Activated CD8-positive, alpha-beta memory T cell treated with anti-CD3 and anti-CD28 coated beads for 1 hour (primary cell): ENCODE measurements at places on chromosomes 3 and 15.

DNA sequence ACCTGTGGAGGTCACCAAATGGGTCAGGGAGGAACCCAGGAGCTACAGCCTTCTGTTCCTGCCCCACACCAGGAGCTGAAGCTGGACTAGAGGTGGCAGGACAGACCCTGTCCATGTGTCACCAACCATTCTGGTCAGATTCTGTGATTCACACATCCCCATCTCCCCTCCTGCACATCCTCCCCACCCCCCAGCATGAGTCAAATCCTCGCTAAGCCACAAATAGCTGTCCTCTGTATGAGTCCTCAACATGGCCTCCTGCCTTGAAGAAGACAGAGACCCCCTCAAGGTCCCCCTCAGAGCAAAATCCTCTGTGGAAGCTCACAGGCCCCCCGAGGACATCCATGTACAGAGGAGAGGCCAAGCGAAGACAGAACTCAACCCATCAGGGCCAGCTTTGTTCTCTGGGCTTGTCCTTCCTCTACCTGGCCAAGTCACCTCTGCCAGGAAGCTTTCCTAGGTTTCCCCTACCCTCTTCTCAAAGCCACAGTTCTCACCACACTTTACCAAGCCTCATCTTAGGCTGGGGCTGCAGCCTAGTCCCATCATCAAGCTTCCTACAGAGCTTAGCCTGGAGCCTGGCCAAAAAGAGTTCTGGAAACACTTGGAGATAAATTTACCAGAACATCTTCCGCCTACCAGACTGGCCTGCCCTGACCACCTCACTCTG lies 17.1 kb downstream of the CACNA2D2 start:
- DNase-seq = no peak

DNA sequence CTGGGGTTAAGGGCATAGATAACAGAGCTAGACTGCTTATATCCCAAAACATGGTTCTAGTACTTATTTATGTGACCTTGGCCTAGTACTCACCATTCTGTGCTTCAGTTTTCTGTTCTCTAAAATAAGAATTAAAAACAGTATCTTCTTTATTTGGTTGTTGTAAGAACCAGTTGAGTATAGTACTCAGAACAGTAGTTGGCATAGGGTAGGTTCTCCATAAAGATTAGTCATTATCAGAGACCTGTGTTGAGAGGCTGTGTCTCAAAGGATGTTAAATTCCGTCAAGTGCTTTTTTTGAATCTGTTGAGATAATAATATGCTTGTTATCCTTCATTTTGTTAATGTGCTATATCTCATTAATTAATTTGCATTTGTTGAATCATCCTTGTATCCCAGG lies 47.4 kb upstream of the OSTN start:
- DNase-seq = no peak

DNA sequence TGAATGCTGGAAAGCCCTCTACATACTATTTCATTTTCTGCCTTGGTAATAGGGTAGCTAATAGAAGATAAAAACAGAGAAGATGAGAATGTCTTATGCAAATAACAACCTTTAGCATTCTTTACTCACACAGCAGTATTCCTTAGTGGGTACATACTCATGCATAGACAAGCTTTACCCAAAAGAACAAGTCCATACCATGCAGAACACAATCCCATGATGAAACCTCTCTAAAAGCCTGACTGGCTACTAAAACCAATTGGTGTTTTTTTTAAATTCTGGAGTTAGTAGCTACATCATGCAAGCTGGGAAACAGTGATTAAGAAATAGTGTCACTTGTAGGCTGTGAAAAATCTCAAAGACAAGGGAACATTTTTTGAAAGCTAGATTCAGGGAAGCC lies 104.8 kb downstream of the DHX30 start:
- no peak for DNase-seq

- DNase-seq = no peak
Measured at GRCh38 chr15:92617549-92618520, 37.7 kb downstream of the FAM174B start.

GRCh38 chr15:32659340-32660155 lies 18.0 kb downstream of the SCG5 start:
- DNase-seq = no peak

DNA sequence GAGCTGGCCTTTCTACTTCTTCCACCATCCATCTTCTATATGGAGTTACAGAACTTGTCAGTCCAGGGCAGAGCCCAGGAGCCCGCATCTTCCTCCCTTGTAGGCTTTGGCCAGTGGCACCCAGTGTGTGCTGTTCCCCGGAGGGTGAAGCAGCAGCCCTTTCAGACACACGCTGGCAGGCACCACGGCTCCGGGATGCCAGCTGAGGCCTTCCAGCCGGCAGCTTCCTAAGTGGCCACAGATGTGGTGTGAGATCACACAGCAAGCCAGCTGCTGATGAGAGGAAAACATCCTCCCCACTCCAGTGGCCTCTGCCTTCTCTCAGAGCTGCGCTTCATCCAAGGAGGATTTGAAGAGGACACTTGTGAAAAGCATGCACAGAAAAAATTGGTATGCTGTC lies 24.1 kb downstream of the CRABP1 start:
- DNase-seq = no peak

GRCh38 chr3:56985878-56986277 lies 74.6 kb upstream of the SPATA12 start:
- no peak for DNase-seq

DNA sequence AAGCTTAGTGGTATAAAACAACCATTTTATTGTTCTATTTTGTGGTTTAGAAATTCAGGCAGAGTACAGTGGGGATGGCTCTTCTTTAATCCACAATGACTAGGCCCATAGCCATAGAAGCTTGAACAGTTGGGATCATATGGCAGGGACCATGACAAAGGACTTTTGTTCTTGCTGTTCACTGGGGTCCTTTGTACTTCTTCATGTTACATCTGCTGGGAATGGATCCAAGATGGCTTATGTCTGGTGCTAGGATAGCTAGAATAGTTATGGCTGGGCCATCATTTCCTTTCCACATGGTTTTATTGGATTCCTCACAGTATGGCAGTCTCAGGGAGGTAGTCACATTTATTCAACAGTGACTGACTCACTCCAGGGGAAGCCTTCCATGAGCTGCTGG lies 427.9 kb upstream of the AGTR1 start:
- DNase-seq = no peak

DNA sequence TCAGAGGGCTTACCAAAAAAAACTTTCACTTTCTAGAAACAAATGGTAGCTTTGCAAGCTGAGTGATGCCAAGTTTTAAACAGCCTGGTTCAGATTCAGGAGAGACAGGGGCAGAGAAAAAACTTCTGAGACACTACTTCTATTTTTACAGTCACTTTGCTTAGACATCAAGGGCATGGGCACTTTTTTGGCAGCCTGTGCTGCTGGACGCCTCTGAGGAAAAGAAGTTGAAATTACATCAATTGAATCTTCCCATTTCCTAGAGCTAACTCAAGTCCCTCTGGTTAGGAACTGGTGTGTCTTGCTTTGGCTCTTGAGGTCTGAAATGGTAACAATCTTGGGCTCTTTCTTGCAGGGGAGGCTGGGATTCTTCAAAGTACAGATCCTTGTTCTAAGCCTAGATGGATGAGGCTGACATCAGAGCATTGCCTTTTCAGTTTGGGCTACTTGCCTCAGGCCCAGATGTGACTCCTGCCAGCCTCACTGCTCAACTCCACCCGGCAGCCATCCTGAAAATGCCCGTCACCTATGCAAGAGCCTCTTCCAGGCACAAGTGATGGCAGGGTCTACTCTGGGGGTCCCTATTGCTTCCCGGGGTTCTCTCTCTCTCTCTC lies 357.5 kb downstream of the FOXP1 start:
- no peak for DNase-seq

GRCh38 chr15:76996526-76997401 lies 1.8 kb downstream of the PSTPIP1 start:
- peak; percentile 46 for DNase-seq

- DNase-seq = no peak
Measured at GRCh38 chr15:99019558-99020540, 12.3 kb upstream of the PGPEP1L start.

DNA sequence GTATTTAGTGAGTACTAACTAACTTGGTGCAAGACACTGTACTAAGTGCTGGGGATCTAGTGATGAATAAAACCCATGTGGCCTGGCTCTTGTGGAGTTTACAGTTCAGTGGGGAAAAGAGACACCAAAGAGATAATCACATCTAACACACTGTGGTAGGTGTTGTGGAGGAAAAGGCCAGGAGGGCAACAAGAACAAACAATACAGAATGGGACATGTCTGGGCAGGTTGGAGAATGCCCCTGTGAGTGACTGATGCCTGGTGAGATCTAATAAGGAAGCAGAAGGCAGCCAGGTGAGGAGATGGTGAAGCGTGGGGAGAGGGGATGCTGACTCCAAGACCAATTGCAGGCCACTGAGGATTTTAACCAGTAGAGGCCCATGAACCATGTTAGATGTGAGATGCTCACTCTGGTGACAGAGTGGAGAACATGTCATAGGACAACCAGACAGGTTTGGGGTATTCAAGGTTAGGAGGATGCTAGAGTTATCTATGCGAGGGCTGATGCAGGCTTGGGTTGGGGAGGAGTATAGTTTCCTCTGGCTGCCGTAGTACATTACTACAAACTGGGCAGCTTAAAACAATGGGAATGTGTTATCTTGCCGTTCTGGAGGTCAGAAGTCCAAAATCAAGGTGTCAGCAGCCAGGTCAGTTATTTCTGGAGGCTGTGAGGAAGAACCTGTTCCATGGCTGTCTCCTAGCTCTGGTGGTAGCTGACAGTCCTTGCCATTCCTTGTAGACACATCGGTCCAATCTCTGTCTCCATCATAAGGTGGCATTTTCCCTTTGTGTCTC lies 81.4 kb downstream of the ARNT2 start:
- no peak for DNase-seq

DNA sequence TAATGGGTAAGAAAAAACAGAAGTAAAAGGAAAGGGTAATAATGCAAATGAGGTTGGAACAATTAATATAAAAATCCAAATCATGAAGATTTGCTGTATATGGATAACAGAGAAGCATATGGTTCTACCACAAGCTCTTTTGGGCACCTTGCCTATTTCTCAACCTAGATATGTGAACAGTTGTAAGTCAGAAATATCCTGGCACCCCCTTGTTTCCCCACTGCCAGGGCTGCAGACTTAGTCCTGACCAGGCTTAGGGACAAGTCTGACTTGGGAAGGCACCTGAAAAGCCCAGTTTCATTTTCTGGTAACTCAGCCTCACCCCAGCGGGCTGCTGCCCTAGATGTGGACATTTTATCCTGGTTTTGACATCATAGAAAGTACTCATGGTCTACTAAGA lies 183.2 kb upstream of the STAC start:
- DNase-seq = no peak

- DNase-seq = no peak
Measured at GRCh38 chr3:190366133-190366532, 21.8 kb upstream of the CLDN16 start.

DNA sequence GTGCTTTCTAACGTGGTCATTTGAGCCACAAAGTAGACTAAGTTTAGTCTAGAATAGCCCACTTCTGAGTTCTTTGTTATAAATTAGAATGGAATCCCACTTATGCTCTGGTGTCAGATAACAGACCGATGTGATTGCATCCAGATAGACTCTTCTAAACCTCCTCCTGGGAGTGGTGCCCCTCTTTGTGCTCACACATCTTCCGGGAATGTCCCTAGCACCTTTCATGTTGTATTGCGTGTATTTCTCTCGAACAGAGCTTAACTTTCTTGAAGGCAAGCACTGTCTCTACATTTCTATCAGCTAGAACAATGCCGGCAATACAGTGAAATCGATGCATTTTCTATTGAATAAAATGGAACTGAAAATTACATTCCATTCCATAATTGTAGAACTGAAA lies 23.0 kb downstream of the CP start:
- no peak for DNase-seq

- DNase-seq = no peak
Measured at GRCh38 chr15:83206526-83207008, 1.1 kb downstream of the HDGFL3 start.

DNA sequence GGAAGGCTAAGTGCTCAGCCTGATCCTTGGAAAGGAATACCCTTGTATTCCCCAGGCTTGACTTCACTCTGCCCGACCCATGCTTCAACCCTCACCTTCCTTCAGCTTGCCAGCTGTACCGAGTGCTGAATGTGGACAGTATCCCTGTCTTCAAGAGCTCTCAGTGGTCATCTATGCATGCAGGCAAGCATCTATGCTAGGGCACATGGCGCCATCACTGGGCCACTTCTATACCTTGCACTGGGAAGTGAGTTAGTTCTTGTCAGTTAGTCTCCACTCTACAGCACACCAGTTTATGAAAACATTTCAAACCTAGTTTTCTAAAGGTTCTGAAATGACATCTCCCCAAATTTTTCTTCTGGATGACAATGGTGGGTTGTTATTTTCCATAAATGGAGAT lies 82.0 kb upstream of the MYRIP start:
- DNase-seq = no peak

GRCh38 chr3:182220013-182220412 lies 508.3 kb downstream of the SOX2 start:
- DNase-seq = no peak

DNA sequence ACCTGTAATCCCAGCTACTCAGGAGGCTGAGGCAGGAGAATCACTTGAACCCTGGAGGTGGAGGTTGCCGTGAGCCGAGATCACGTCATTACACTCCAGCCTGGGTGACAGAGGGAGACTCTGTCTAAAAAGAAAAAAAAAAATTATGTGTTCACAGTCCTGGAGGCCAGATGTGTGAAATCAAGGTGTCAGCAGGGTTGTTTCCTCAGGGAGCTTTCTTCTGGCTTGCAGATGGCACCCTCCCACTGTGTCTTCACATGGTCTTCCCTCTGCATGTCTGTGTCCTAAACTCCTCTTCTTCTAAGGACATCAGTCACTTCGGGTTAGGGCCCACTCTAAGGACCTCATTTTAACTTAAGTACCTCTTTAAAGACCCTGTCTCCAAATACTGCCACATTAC lies 56.1 kb upstream of the UBE2E1 start:
- no peak for DNase-seq

GRCh38 chr3:117885011-117885441 lies 1149.6 kb downstream of the IGSF11 start:
- no peak for DNase-seq

GRCh38 chr3:30649572-30650318 lies 43.3 kb downstream of the TGFBR2 start:
- DNase-seq = no peak

GRCh38 chr3:186467969-186468368 lies 76.2 kb downstream of the CRYGS start:
- DNase-seq = no peak

DNA sequence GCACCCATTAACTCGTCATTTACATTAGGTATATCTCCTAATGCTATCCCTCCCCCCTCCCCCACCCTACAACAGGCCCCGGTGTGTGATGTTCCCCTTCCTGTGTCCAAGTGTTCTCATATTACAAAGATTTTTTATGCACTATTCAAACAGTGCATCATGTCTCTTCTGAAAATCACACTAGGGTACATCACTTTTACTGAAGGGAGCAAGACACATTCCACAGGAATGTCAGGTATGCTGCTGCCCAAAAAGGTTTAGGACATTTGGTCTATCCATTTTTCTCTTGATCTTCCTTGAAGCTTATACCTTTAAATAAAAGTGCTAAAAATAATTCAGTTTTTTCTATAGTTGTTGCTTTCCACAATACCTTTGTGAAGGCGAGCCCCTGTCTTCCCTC lies 9.2 kb upstream of the EPHA3 start:
- no peak for DNase-seq

- no peak for DNase-seq
Measured at GRCh38 chr3:68997887-68998286, 15.6 kb downstream of the EOGT start.

GRCh38 chr15:82944821-82945220 lies 7.7 kb downstream of the HOMER2 start:
- no peak for DNase-seq

- no peak for DNase-seq
Measured at GRCh38 chr3:9786209-9786739, 6.0 kb downstream of the TADA3 start.
